ENCODE measurements at places on chromosomes 4 and X. TPM values are rescaled to one million over a fixed set of nuclear protein-coding genes. Genes with fewer than 3 reads are reported as not detected.

DNA sequence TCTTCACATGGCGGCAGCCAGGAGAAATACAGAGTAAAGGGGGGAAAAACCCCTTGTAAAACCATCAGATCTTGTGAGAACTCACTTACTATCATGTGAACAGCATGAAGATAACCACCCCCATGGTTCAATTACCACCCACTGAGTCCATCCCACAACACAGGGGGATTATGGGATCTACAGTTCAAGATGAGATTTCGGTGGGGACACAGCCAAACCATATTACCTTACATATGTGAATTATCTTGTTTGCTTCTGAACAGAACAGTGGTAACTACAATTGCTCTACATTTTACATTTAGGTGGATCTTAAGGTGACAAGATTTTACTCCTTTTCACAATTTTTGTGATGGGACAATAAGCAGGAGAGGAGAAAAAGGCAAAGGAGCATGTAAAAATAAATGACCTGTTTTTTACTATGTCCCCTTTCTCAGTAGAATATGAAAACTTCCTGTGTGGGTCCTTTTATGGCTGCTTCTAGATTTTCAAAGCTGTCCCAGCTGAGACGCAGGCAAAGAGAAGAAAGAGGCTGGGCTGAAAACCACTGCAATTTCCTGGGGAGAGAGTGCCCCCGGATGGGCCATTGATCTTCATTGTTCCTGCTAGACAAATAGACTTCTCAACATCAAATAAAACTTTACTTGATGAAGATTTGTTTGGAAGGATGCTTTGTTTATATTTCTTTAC lies 45.9 kb upstream of the PGM2 start:
- no peak for DNase-seq

- no peak for DNase-seq
Measured at GRCh38 chr4:153393397-153393796, 48.9 kb downstream of the MND1 start.

- no peak for DNase-seq
Measured at GRCh38 chr4:64001229-64001898, 407.9 kb downstream of the TECRL start.

GRCh38 chr4:153148791-153149190 lies 55.5 kb upstream of the TRIM2 start:
- DNase-seq: no peak

- DNase-seq: no peak
Measured at GRCh38 chr4:139540161-139540560, 15.9 kb downstream of the SETD7 start.

DNA sequence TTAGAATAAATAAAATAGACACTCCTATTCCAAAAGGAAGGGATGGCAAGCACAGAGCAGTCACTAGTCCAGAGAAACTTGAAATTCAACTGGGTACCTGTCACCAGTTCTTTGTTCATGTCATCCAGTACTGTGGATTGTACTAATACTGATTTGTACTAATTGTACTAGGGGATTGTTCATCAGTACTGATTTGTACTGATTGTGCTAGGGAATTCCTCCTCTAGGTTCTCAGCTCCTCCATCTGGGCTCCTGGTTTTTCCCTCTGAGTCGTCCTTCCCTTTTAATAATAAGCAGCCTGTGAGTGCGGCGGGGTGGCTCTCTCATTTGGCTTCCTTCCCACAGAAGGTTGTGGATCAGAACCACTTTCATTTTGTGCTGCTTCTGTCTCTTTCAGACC lies 31.0 kb upstream of the SOD3 start:
- no peak for DNase-seq

- no peak for DNase-seq
Measured at GRCh38 chrX:7545564-7545963, 297.4 kb upstream of the VCX start.

GRCh38 chrX:17441965-17442364 lies 67.0 kb downstream of the NHS start:
- DNase-seq: no peak

- no peak for DNase-seq
Measured at GRCh38 chr4:153409412-153409811, 56.7 kb upstream of the TMEM131L start.

- DNase-seq: peak; percentile 62
Measured at GRCh38 chr4:7424553-7425111, 10.1 kb downstream of the PSAPL1 start.

GRCh38 chr4:124414276-124415040 lies 298.1 kb downstream of the ANKRD50 start:
- no peak for DNase-seq

GRCh38 chrX:57227691-57228090 lies 58.8 kb upstream of the FAAH2 start:
- no peak for DNase-seq

- DNase-seq: no peak
Measured at GRCh38 chr4:185352741-185353140, 43.0 kb downstream of the LRP2BP start.

DNA sequence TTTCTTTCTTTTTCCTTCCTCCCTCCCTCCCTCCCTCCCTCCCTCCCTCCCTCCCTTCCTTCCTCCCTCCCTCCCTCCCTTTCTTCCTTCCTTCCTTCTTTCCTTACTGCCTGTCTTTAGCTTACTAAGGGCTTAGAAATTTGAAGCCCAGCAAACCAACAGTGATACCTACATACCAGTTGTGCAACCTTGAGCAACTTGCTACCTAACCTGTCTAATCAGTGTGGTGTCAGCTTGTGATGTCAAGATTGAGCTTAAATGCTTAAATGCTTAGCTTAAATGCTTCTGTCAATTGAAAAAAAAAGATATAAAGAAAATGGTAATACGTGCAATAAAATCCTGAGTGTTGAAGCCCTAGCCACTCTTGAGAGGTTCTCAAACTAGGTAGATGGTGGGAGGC lies 728.6 kb downstream of the TRIML1 start:
- DNase-seq: no peak

DNA sequence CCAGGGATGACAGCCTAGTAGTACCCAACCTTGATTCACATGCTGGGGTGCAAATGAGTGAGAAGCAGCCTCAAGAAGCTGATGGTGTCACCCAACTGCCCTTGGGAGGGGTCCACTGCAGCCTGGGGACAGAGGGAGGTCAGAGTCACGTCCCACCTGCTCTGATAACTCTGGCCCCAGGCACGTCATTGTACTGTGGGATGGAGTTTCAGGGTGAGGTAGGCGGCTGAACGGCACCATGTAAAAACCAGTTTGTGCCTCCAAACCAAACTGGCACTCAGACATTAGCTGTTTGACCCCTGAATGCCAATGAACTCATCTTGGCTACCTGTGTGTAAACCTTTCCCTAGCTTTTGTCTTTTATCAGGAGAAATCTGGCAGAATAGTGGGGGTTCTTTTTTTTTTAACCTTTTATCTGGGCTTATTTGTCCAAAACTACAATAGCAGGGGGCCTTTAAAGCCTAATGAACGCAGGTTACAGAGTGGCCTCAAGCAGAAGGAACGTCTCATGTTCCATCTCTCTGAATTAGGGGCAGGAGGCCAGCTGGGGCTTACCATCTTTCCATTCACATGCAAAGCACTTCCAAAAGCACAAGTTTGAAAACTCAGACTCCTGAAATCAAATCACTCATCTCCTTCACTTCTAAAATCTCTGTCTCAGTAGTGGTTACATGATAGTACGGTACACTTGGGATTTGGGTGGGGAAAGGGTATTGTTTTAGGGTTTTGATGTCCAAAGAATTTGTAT lies 89.4 kb downstream of the IRF2 start:
- DNase-seq: no peak

- DNase-seq: no peak
Measured at GRCh38 chrX:141341341-141341740, 99.0 kb upstream of the SPANXC start.

- no peak for DNase-seq
Measured at GRCh38 chr4:98433691-98434090, 172.5 kb downstream of the RAP1GDS1 start.

GRCh38 chrX:44085209-44085608 lies 112.0 kb upstream of the NDP start:
- no peak for DNase-seq

GRCh38 chr4:531076-531475 lies 32.1 kb downstream of the PIGG start:
- peak; percentile 39 for DNase-seq

- DNase-seq: no peak
Measured at GRCh38 chr4:3338976-3339531, 46.2 kb downstream of the RGS12 start.

DNA sequence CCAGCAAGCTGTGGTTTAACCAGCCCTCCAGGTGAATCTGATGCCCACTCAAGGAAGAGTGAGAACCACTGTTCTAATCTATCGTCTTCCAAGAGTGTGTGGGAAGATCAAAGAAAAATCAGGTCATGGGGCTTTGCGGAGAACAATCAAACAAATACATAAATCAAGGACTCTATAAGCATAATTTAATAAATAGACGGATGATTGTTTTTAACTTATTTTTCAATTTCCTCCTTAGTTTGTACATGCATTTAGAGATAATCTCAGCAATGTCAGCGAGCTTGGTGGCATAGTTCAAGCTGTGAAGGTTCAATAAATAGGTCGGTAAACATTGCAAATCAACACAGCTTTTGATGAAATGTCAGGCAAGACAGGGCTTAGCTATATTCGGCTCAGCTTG lies 84.9 kb downstream of the DMD start:
- no peak for DNase-seq

GRCh38 chr4:165198329-165198728 lies 9.0 kb upstream of the KLHL2 start:
- DNase-seq: no peak

DNA sequence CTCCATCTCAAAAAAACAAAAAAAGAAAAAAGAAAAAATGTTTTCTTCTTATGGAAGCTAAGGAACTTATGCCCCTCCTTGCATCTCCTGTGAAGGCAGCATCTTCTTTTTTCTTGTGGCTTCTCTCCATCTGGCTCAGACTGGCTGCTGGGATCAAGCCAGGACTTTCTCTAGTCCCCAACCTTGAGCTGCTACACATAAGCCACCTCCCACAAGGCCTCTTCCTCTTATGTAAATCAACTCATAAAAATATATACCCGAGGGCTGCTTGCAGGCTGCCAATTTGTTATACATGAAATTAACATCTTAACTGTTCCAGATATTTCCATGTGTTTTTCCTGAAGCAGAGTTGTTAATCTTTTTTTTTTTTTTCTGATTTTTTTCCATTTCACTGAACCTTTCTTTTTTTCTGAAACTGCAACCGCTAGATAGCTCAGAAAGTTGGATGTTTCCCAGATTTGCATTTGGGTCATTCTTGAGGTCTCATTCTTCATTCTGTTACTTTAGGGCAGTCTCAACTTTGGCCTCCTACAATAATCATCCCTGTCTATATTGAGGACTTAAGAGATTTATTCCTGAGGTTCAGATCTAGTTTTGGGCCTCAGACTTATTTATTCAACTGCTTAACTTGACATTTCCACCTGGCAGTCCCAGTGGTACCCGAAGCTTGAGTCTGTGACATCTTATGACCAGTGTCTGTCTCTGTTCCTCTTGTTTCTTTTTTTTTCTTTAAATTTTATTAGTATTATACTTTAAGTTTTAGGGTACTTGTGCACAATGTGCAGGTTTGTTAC lies 10.3 kb downstream of the SNX25 start:
- peak; percentile 66 for DNase-seq

GRCh38 chr4:61752617-61753016 lies 552.5 kb downstream of the ADGRL3 start:
- no peak for DNase-seq

- DNase-seq: no peak
Measured at GRCh38 chrX:794311-794710, 163.7 kb downstream of the SHOX start.

DNA sequence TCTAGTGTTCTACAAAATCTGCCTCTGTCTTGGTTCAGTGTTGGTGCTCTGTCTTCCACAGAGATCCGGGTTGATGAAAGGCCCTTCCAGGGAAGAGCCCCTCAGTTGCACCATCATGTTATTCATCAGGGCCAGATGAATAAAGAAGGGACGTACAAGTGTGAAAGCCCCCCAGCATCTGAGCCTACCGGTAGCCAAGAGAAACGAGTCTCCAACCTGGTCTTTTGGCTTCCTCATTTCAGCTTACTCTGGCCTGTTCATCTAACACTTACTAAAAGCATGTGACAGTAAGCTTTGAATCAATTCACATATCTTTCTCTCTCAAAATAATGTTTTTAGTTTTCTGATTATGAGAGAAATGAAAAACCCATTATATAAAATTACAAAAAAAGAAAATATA lies 19.2 kb downstream of the MEPE start:
- no peak for DNase-seq

GRCh38 chr4:110898290-110898689 lies 275.4 kb upstream of the PITX2 start:
- DNase-seq: no peak

- no peak for DNase-seq
Measured at GRCh38 chr4:10098780-10099160, 17.8 kb downstream of the WDR1 start.

DNA sequence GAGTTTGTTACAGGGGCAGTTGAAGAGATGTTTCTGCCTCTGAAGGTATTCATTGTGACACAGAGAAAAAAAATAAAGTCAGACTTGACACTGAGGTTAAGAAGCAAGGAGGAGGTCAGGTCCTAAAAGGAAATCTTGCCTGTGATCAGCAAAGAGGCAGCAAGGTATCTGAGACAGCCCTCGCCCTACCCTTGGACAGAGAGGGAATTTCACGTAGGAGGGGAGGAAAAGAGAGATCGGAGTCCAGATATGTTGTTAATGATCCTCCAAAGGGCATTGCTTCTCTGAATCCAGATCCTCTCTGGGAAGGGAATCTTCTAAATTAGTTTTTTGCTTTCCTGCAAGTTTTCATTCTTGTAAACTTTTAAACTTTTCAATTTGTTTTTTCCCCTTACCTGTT lies 15.3 kb upstream of the PRR27 start:
- DNase-seq: no peak

- DNase-seq: no peak
Measured at GRCh38 chr4:155592179-155592937, 74.3 kb upstream of the GUCY1A1 start.

Gene CSAG3
- not detected for total RNA-seq

Gene CD40LG
- total RNA-seq: not detected

Gene MUC7
- not detected for total RNA-seq

Gene DUSP9
- not detected for total RNA-seq

Gene ARHGEF38
- not detected for total RNA-seq

Gene RIPPLY1
- not detected for total RNA-seq

Gene SPANXB1
- total RNA-seq: not detected

Gene COL4A5
- total RNA-seq: 14.0 TPM

Gene KIT
- total RNA-seq: 2.3 TPM

Gene FGFR3
- total RNA-seq: 4.7 TPM

Gene SHROOM2
- total RNA-seq: 0.92 TPM

Gene ARX
- not detected for total RNA-seq

Gene NSG1
- total RNA-seq: 2.6 TPM

Gene STPG2
- total RNA-seq: 0.19 TPM

Gene CXCL6
- total RNA-seq: 0.22 TPM

Gene GEMIN8
- 17.8 TPM for total RNA-seq

Gene ARHGAP6
- 4.8 TPM for total RNA-seq

Gene ARMCX1
- 33.2 TPM for total RNA-seq
